AG04450 (cell line): ENCODE measurements at places on chromosomes 4 and X.

- no peak for DNase-seq
Observed at GRCh38 chr4:43932448-43932847, 516.2 kb downstream of the KCTD8 start.

- DNase-seq: no peak
Observed at GRCh38 chr4:24775032-24775605, 20.3 kb upstream of the SOD3 start.

DNA sequence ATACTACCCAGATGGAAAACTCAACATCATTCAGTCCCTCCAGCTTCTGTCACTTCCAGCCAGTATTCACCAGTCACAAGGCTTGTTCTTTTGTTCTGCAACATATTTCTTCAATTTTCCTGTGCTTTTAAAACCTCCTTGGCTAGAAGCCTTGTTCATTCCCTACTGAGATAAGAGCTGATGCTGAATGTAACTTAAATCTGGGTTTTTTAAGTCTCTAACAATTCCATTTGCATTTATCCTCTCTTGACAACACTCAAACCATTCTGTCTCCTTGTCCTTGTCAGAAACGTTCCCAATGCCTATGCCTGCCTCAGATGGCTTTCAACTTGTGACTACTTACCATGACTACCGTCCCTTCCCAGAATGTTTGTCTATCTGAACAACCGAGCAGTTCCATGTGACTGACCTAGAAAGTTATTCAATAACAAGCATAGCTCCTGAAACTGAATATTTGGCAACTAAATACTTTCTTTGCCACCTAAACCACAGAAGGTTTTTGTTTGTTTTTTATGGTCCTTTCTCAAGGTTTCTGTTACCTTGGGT, 682.9 kb upstream of the GALNTL6 start:
- no peak for DNase-seq

DNA sequence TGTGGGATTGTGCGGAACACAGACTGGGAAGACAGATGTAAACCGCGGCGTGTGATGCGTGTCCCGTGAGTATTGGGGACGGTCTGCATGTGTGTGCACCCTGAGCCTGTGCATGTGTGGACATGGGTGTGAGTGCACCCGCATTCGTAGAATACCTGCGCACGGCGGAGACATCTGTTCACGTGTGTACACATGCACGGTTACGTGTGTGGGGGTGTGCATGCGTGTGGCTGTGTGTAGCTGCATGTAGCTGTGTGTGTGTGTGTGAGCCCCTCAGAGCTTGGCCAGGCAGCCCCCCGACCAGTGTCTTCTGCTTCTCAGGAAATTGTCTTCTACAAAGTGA, 19.6 kb downstream of the ATP5ME start:
- no peak for DNase-seq

- DNase-seq: no peak
Observed at GRCh38 chrX:72395237-72395636, 89.5 kb upstream of the CITED1 start.

- DNase-seq: no peak
Observed at GRCh38 chr4:154368060-154368459, 123.5 kb downstream of the DCHS2 start.

DNA sequence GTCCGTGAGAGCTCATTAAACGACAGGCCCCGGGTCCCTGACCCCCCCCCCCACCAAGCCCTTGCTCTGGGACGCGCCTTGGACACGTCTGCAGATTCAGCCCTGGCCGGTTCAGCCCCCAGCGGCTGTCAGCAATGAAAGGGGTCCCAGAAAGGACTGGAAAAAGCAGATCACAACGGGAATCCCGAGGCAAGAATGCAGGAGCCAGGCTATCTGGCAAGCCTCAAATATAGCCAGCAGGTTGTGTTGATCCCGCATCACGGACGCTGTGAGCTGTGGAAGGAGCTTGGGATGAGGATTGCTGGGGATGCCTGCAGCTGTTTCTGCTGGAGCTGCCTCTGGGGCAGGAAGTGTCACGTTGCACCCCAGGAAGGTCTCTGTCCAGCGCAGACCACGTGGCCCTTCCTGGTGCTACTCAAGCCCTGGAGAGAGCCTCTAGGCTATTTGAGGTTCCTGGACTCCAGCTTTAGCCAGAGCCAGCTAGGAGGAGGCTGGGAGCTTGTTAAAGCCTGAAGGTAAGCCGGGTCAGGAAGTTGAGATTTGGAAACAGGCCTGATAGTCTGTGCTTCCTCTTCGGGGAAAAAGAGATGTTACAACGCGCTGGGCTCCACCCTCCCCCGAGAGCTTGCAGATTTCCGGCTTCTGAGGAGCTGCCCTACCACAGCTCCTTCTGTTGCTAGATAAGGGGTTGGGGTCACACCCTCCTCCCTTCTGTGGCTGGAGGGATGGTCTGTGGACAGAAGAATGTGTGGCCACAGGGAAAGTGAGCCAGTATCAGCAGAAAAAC, 19.3 kb upstream of the CSF2RA start:
- DNase-seq: no peak

GRCh38 chr4:182540496-182540895, 297.3 kb downstream of the TENM3 start:
- no peak for DNase-seq

DNA sequence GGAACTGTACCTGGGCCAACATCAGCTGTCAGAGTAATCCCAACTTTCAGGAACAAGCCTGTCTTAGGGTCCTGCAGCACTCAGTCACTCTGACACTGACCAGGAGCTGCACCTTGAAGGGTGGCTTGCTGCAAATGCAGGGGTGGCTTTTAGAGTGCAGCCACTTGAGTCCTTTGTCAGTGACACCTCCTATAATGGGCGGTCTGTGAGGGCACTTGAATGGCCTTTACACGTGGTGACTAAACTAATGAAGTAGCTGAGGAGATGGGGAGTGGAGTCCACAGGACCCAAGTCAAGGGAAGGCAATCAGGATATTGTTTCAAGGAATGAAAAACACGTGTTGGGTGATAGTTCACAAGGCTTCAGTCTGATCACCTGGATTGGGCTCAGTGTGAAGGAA, 11.1 kb upstream of the LNX1 start:
- DNase-seq: no peak

- no peak for DNase-seq
Observed at GRCh38 chrX:17812763-17813162, 48.3 kb downstream of the RAI2 start.

GRCh38 chrX:133413218-133413925, 1.9 kb downstream of the GPC4 start:
- DNase-seq: no peak

DNA sequence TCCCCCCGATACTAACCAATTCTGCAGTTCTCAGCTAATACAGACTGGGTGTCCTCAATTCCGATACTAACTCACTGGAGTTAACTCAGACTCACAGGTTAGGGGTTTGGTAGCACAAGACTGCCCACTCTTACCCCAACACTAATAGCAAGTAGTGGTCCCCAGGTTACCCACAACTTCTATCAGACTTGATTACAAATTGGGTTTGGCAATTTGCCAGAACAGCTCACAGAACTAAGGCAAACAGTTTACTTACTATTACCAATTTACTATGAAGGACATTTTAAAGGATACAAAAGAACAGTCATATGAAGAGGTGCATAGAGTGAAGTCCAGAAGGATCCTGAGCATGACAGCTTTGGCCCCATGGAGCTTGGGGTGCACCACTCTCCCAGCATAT, 201.8 kb upstream of the VCX start:
- no peak for DNase-seq

DNA sequence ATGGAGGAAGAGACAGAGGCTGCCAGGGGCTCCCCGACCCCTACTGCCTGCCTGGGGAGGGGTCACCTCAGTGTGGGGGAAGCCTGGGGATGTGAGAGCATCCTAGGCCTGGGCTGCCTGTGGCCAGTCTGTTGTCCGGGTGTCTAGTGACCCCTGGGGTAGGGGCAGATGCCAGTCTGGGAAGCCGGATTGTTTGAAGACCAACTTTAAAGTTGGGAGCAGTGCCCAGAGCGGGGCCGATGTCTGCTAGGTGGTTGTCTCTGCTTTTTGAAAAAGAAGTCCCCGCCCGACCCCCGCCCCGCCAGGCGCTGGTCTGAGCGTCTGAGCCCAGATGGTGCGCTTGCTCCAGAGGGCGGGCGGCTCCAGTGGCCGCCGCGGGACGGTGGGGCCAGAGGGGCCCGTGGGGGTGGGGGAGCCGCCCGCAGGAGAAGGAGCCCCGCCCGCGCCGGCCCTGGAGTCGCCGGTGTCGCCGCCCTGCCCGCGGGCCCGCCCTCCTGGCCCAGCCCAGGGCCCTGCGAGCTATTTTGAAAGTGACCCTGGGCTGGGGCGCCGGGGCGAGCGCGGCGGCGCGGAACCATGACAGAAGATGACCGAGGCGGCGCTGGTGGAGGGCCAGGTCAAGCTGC, at the start of gene DOK7:
TSS of gene DOK7 (plus strand) at position 517 of the 626 bp plus-strand sequence. CDS start at position 587, 70 bp downstream.
- DNase-seq: no peak

DNA sequence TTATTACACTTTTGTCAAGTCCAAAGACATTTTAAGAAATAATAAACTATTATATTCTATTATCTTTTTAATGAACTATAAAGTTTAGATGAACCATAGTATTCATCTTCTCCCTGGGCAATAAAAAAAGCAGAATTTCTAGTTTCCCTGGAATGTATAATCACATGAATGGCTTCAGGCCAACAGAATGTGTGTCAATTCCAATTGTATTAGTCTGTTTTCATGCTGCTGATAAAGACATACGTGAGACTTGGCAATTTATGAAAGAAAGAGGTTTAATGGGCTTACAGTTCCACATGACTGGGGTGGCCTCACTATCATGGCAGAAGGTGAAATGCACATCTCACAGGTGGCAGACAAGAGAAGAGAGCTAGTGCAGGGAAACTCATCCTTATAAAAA, 70.7 kb upstream of the ANXA10 start:
- no peak for DNase-seq

GRCh38 chr4:91448668-91449330, 855.0 kb upstream of the GRID2 start:
- no peak for DNase-seq

GRCh38 chrX:74232859-74233258, 71.1 kb upstream of the ZCCHC13 start:
- no peak for DNase-seq

DNA sequence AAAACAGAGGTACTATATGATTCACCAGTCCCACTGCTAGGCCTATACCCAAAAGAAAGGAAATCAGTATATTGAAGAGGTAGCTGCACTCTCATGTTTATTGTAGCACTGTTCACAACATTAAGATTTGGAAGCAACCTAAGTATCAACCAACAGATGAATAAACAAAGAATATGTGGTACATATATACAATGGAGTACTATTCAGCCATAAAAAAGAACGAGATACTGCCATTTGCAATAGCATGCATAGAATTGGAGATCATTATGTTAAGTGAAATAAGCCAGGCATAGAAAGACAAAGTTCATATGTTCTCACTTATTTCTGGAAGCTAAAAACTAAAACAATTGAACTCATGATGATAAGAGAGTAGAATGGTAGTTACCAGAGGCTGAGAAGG, 72.6 kb downstream of the FGF16 start:
- DNase-seq: no peak

DNA sequence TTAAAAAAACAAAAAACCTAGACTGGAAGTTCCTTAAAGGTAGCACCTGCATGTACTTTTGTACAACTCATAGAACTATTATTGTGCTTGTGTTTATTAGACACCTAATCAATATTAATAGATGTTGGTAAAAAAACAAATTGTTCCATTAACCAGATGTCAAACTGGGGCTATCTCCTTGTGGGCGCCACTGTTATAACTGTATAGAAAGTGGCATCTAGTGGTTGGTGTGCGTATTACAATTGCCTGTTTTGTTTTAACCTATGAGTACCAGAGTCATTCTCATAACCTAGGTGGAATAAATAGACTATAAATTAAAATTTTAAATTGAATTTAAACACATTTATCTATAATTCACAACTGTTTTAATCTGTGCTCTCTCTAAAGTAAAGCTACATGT, 97.4 kb downstream of the COL4A5 start:
- DNase-seq: no peak

GRCh38 chrX:41108007-41108406, 22.8 kb downstream of the USP9X start:
- DNase-seq: no peak

DNA sequence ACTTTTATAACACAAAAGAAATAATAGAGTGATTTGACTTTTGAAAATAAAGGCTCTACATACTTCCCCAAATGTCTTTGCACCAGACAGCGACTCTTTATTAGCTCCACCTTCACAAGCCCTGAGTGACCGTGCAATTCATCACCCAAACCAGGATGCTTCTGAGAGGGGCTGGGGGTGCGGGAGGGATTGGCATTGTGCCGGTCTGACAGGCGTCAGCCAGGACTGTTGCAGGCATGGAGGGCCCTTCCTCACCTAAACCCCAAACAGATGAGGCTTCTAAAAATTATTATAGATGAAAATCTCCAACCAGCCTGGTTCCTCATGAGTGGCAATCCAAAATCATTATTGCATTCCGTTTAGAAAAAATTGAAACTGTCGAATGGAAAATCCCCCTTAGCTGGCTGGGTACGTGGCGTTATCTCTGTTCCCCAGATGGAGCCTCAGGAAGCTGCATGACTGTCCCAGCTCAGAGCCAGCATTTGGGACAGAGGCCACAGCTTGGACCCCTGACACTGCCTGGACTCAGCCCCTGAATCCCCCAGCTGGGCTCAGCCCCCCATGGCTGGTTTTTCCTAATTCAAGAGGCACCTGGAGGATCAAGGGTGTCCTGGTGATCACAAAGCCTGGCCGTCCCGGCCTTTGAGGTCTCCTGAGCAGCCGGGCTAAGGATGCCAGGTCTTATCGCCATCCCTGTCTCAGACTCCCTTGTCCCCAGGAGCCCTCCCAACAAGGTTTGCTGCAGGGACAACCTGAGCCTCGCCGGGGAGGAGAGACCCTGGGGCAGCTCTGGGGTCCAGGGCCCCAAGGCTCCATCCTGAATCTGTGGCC, 60.4 kb downstream of the SORCS2 start:
- no peak for DNase-seq

GRCh38 chr4:122537388-122538135, 81.0 kb upstream of the IL2 start:
- no peak for DNase-seq

DNA sequence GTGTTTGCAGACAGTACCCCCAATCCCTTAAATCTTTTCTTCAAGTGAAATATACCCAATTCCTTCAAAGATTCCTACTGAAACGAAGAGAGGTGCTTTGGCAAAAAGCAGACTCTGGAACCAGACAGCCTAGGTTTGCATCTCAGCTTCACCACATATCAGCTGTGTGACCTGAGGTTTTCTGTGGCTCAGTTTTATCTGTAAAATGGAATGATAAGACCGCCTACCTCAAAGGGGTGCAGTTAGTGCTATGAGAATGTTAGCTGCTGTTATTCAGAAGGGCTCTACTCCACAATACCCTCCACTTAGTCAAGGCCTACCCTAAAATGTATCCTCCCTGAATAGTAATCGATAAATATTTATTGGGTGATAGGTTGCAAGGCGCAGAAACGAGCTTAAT, 664 bp downstream of the PIR start:
- no peak for DNase-seq

GRCh38 chr4:145341381-145341780, 140.3 kb upstream of the SMAD1 start:
- DNase-seq: no peak

DNA sequence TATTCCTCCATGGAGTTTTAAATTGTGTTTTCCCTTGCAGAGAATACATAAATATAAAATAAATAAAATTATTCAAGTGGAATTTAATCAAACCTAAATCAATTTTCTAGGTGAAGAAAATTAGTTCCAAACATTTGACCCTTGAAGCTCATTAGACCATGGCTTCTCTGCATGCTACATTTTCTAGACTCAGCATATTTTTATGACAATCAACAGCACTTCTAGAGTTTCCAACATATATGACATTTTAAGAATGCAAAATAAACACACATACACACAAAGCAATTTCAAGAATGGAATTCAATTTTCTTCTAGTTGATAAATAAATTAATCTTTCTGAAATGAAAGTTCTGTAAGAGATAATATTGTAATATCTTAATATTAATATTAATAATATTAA, 1083.9 kb upstream of the INTU start:
- no peak for DNase-seq
